CD8-positive, alpha-beta T cell (primary cell): ENCODE measurements at places on chromosomes 12 and 14.

- no peak for DNase-seq
Measured at GRCh38 chr12:132114667-132115066, 29.5 kb downstream of the DDX51 start.

- peak; percentile 51 for DNase-seq
Measured at GRCh38 chr12:95790917-95791849, 619 bp upstream of the NTN4 start.

GRCh38 chr12:2194060-2194459 lies 141.3 kb downstream of the CACNA1C start:
- DNase-seq, result no peak

- DNase-seq, result no peak
Measured at GRCh38 chr14:54528973-54529372, 19.3 kb downstream of the CGRRF1 start.

DNA sequence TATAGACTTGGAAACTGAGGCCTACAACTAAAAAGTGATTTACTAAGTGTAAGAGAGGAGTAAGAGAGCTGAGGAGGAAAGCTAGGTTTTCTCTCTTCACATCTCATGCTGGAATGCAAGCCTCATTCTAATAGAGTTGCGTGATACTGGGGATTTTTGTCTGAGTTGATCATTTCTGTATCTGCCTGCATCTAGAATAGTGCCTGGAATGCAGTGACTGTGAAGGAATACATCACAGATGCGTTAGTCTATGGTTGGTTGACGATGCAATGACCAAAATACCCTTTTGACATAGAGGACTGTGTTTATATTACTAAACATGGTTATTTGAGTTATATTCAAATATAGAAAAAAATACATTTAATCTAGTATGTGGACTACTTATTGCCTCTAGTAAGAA lies 9.2 kb upstream of the TMEM117 start:
- no peak for DNase-seq

GRCh38 chr14:77746064-77746702 lies 14.8 kb downstream of the SNW1 start:
- DNase-seq, result no peak
